Regular cardiac myocyte (primary cell): ENCODE measurements at places on chromosomes 7 and 10. TPM values are rescaled to one million over a fixed set of nuclear protein-coding genes. Genes with fewer than 3 reads are reported as not detected.

Gene TMEM229A
- total RNA-seq = not detected in 2 replicates

Gene NKX2-3
- not detected in 2 replicates for total RNA-seq

Gene THSD7A
- 0.56 and 0.58 TPM in 2 replicates for total RNA-seq

Gene CPXM2
- 4.2 and 15.5 TPM in 2 replicates for total RNA-seq
